Stimulated activated CD8-positive, alpha-beta memory T cell treated with anti-CD3 and anti-CD28 coated beads, Interleukin-2, amount 100 ng/mL, for 1 hour (primary cell): ENCODE measurements at places on chromosomes 1 and 21.

DNA sequence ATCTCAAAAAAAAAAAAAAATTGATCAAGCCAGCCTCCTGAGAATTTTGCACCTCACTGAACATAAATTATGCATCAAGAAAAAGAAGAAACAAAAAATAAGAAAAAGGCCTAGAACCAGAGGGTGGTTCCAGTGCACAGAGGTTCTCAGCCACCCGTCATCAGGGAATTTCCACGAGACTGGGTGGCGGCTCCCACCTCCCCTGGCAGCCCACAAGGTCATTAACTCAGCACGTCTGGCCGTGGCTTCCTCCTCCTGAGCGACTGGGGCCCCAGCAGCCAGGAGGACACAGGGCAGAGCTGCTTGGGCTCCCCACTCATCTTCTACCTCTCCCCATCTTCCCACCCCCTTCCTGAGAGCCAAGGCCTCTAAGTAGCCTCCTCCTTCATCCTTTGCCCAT, 15.7 kb upstream of the TMEM51 start:
- no peak for DNase-seq

DNA sequence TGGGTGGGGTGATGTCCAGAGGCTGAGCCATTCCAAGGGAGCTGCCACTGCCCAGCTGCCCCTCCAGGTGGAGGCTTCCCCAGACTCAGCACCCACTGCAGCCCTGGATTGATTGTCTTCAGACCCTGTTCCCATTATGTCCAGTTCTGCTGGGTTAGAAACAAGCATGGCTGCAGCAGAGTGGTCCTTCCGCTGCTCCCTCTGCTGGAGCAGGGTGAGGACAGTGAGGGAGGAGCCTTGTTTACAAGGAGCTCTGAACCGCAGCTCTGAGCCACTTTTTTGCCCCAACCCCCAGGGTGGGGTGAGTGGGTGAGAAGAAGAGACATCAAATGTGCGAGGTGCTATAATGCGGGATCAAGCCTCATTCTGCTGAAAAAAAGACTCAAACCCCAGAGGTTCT, 2.3 kb downstream of the TNNT2 start:
- DNase-seq, result no peak

DNA sequence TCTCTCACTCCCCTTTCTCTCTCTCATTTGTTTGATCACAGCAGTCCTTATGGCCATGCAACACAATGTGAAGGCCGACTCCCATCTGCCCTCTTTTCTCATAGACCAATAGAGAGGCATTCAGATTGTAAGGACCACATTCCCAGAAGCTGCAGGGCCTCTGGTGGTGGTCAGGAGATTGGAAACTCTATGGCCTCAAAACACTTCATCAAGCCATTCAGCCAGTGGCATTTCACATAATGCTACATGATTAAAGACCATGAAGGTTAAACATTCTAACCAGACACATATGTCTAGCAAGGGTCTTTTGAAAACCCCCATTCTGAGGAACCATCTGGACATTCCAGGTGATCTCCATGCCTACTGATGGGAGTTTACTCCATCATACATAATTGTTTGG, 769.5 kb upstream of the CXADR start:
- DNase-seq, result no peak

- no peak for DNase-seq
Observed at GRCh38 chr1:41500378-41500777, 15.9 kb upstream of the EDN2 start.

DNA sequence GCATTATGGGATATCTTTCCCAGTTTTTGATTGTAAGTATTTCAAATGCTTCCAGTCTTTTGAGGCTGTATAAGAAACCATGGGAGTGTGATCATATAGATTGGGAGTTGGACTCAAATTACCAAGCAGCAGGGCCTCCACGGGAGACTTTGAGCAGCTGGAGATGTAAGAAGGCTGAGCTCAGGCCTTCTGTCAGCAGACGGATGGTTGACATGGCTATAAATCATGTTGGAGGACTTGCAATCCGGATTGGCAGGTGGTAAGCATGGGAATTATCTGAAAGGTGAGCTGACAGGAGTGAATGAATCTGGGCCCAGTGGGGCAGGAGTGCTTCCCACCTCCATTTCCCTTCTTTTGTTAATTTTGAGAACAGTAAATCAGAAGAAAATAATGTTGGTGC, 83.2 kb upstream of the PPM1J start:
- DNase-seq, result no peak

DNA sequence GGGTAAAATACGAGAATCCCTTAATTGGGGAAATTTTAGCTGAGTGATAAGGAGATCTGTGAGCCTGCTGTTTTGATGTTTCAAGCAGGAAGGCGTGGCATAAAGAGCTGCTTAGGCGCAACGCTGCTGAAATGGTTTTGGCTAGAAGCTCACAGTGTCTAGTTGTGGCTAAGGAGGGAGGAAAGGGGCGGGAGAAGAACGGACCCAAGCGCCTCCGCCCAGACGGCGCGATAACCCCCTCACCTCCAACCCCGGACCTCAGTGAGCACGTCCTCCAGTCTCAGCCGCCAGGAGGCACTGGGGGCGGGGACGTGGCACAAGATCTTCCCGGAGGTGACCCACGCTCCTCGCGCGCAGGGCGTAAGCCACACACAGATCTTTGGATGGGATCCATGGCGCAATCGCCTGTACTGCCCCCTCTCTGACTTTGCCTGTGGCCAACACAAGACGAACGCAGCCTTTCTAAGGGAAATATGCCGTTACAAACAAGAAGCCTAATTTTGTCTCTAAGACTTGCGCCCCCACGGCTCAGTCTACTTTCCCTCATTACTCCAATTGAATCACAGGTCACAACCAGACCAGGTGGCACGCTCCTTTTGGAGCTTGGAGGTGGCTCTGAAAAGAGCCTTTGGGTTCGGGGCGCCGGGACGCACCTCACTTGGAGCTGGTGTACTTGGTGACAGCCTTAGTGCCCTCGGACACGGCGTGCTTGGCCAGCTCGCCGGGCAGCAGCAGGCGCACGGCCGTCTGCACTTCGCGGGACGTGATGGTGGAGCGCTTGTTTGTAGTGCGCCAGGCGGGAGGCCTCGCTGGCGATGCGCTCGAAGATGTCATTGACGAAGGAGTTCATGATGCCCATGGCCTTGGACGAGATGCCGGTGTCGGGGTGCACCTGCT, 23.4 kb upstream of the RNF187 start:
- DNase-seq, result peak; percentile 26
